Naive thymus-derived CD4-positive, alpha-beta T cell (primary cell): ENCODE measurements at places on chromosomes 5 and 9. TPM values are rescaled to one million over a fixed set of nuclear protein-coding genes. Genes with fewer than 3 reads are reported as not detected.

C5orf52 gene
- total RNA-seq, result 0.33 TPM in 1 of 2 replicates, not detected in the other

PHPT1 gene
- 24.4 TPM for total RNA-seq

SLC34A1 gene
- total RNA-seq, result not detected

CERCAM gene
- 0.72 TPM for total RNA-seq

TAF11L12 gene
- not detected for total RNA-seq

LCN9 gene
- not detected for total RNA-seq

CMYA5 gene
- 0.27 TPM for total RNA-seq

GRCh38 chr5:36734422-36734821 is 128.0 kb downstream of the SLC1A3 start:
- DNase-seq, result no peak

- no peak for DNase-seq
Measured at GRCh38 chr5:149089796-149090195, 26.9 kb upstream of the SH3TC2 start.

- no peak for DNase-seq
Measured at GRCh38 chr9:79107911-79108676, 463.7 kb upstream of the TLE4 start.

GRCh38 chr5:168328814-168329213 is 37.4 kb downstream of the WWC1 start:
- DNase-seq, result no peak

- no peak for DNase-seq
Measured at GRCh38 chr5:1329111-1329579, 15.8 kb downstream of the CLPTM1L start.

DNA sequence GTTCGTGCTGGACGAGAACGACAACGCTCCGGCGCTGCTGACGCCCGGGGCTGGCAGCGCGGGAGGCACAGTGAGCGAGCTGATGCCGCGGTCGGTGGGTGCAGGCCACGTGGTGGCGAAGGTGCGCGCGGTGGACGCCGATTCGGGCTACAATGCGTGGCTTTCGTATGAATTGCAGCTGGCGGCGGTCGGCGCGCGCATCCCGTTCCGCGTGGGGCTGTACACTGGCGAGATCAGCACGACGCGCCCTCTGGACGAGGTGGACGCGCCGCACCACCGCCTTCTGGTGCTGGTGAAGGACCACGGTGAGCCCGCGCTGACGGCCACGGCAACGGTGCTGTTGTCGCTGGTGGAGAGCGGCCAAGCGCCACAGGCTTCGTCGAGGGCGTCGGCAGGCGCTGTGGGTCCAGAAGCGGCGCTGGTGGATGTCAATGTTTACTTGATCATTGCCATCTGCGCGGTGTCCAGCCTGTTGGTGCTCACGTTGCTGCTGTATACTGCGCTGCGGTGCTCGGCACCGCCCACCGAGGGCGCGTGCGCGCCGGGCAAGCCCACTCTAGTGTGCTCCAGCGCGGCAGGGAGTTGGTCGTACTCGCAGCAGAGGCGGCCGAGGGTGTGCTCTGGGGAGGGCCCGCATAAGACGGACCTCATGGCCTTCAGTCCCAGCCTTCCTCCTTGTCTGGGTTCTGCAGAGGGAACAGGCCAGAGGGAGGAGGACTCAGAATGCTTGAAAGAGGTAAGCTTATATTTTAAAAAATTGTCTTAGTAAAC is 2.2 kb downstream of the PCDHA13 start:
- no peak for DNase-seq

DNA sequence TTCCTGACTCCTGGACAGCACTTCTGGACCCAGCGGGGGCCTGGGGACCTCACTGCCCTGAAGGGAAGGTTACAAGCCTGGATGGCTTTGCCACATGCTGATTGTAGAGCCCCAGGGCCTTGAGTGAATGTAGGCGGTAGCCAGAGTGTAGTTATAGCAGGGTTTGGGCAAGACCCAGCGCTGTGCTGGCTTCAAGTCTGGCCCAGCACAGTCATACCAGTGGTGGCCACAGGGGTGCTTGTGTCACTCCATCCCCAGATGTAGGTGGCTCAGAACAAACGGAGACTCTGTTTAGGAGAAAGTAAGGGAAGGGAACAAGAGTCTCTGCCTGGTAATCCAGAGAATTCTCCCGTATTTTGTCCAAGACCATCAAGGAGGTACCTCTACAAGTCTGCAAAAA is 84.6 kb downstream of the STARD4 start:
- no peak for DNase-seq
